ENCODE measurements at places on chromosomes 1 and 21.

GRCh38 chr21:45323487-45324311, 36.0 kb upstream of the POFUT2 start:
- no peak for DNase-seq

- DNase-seq: peak; percentile 87
Observed at GRCh38 chr1:75745276-75745675, 20.8 kb downstream of the ACADM start.

DNA sequence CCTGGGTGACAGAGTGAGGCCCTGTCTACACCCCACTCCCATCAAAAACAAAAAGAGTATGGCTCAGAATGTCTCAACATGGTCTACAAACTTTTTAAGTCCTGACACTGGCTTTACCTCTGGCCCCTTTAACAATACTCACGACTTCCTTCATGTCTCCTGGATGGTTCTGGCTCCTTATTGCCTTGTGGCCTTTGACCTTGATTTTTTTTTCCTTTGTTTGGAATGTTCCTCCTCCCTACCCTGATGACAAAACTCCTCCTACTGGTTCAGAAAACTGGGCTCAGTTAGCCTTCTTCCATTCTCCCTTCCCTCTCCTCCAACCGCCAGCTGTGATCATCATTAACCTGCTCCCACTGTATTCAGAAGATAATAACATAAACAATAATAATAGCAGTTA, 4.6 kb upstream of the SOAT1 start:
- DNase-seq: no peak

DNA sequence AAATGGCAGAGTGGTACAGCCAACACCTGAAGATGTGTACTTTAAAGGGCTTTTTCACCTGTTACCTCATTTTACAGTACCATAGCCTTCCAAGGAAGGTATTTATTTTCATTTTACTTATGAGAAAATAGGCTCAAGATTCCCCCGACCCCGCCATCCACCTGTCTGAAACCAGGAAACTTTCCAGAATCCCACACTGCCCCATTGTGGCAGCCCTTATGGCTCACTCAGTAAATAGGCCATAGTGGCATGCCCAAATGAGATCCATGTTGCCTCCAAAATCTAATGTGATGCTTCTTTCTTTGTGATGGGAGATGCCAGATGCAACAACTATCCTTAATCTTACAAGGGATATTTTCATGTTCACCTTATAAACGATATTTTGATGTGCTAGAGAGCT, 97.8 kb downstream of the EBNA1BP2 start:
- no peak for DNase-seq

GRCh38 chr21:36461277-36461917, 18.5 kb downstream of the CLDN14 start:
- DNase-seq: no peak
